ENCODE measurements at places on chromosomes 2 and 18.

GRCh38 chr2:182831101-182831500 is 35.3 kb downstream of the FRZB start:
- no peak for DNase-seq

- no peak for DNase-seq
These were observed 4.2 kb downstream of the SH3BP4 start for GRCh38 chr2:234955971-234956509.

DNA sequence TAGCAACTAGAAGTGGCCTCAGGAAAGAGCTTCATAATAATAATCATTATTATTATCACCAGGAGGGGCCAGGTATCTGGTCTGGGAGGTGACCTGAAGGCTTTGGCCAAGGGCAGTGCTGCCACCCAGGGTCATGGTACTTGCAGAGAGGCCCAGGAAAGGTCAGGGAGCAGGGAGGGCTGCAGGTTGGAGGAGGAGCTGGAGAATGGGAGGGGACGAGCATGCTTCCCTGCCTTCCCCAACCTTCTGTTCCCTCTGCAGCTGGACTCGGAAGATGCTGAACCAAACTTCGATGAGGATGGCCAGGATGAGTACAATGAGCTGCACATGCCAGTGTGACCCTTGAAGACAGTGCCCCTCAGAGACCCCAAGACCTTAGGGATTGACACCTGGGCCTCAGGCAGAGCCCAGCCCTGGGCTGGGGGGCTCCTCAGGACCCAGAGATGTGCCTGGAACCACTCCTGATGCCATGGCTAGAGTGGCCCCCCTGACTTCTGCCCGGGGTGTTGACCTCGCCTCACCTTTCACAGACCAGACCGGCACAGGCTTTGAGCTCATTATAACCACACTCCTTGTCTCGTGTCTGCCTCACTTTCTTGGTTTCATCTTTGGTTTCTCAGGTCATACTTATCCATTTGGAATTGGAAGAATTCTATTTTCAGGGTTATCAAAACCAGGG is 14.1 kb downstream of the SLC4A3 start:
- DNase-seq, result no peak

DNA sequence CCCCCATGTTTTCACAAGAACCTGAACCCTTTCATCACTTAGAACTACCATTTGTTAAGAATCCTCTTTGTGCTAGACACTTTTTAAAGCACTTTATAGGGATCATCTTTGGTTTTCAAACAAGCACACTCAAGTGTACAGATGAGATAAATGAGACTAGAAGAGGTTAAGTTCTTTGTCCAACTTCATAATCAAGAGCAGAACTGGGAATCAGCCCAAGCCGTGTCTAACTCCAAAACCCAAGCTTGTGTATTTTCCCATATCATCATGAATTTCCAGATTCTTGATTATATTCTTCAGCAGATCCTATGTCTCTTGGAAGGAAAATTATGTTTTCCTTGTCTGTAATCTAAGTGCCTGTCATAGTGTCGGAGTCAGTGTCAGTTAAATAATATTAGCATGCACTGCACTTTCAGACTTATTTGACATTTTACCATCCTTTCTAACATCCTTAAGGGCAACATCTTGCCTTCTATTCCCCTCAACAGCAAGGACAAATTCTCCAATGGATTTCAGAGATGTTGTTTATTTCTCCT is 123.0 kb upstream of the SETBP1 start:
- no peak for DNase-seq

DNA sequence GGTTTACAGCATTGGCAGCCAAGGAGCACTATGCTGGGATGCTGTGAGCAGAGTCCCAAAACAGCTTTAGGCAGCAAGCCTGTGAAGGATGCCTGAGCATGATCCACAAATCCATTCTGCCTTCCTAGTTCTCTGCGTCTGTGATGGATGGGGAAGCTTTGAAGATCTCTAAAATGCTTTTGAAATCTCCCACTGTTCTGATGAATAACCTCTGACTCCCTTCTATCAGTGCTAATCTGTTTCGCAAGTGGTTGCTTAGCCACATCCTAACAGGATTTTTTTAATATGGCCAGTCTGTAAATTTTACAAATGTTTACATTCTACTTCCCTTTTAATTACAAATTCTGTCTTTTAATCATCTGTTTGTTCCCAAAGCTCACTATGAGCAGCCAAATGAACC is 319.2 kb downstream of the GULP1 start:
- DNase-seq, result no peak

DNA sequence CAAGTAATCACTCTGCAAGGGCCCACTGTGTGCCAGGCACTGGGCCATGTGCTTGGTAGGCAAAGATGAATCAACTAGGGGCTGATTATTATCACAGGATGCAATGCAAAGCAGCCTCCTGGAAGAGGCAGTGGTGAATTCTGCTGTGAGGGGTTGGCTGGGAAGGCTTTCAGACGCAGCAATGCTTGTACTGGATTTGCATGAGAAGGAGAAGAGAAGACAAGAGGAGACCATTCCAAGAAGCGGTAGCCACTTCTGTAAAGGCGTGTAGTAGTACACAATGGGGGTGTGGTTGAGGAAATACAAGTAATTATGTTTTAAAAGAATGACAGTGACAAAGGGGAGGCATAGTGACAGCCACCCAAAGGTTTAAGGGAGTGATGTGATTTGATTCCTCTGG is 502.7 kb downstream of the PLCL1 start:
- DNase-seq, result no peak

GRCh38 chr2:28624793-28625701 is 126.6 kb upstream of the PPP1CB start:
- DNase-seq, result no peak

- no peak for DNase-seq
These were observed 533.4 kb upstream of the ID2 start for GRCh38 chr2:8148260-8149006.

- DNase-seq, result no peak
These were observed 17.7 kb downstream of the VPS54 start for GRCh38 chr2:64001382-64002101.

DNA sequence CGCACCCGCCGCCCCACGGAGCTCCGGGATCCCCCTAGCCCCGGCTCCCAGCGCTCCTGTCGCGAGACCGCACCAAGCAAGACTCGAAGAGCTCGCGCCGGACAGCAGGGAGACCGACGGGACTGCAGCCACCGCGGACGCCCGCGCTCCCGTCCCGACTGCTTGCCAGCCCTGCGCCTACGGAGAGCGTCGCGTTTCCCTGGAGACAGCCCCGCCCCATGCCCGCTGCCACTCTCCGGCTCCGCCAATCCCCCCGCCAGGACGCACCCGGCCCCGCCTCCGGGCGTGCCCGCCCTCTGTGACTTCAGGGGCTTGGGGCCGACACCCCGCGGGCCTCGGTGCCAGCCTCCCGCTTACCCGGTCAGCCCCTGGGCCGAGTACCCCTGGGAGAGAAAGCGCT is at the start of gene ANKMY1:
TSS of gene ANKMY1 (minus strand) at position 181 of the 400 bp plus-strand sequence. CDS start 653 bp downstream, outside the sequence.
- DNase-seq, result no peak

DNA sequence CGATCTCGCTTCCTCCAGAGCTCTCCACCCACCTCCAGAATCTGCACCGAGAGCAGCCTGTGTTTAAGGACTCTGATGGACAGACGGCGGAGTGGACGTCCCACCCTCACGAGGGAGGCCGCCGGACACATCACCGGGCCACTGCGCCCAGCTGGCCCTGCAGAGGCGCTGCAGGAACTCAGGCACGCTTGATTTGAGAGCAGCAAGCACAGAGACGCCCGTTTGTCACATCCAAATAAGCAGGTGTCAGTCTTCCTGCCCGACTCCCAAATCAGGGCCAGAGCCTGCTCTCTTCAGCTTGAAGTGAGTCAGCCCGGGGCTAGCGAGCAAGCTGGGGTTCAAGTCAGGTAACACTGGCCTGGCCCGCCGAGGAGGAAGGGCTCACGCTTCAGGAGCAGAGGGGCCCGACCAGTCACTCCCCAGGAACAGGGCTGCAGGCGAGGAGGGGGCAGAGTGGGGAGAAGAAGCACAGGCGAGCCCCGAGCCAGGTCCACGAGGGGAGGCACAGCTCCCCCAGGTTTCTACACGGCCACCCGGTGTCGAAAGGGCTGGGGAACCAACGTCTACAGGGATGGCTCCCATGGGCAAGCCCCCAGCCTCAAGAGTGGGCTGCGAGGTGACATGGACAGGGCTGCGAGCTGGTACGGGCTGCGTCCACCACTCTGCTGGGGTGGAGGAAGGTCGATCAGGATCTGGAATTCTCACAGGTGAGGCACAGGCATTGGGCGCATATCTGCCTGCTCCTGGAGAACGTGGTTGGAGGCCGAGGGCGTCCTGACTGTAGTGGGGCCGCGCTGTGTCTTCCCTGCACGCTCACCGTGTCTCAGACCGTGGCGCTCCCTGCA is 52.5 kb upstream of the CTDP1 start:
- no peak for DNase-seq

GRCh38 chr18:13608791-13609532 is 117.4 kb downstream of the FAM210A start:
- no peak for DNase-seq

DNA sequence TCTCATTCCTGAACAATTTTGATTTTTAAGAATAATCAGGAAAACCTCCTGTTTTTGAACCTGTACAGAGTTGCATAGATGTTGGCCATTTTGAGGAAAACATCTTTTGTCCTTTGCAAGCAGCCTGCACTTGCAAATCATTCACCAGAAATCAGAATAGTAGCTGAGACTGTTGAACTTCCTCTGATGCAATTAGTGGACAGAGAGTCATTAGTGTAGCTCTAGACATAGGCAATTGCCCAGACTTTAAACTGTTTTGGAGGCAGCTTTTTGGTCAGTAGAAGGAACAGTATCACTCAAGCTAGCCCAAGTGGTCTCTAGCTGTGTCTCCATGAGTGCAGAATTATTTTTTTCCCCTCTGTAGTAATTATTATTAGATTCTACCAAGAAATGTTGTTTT is 326.1 kb downstream of the PIK3C3 start:
- no peak for DNase-seq

DNA sequence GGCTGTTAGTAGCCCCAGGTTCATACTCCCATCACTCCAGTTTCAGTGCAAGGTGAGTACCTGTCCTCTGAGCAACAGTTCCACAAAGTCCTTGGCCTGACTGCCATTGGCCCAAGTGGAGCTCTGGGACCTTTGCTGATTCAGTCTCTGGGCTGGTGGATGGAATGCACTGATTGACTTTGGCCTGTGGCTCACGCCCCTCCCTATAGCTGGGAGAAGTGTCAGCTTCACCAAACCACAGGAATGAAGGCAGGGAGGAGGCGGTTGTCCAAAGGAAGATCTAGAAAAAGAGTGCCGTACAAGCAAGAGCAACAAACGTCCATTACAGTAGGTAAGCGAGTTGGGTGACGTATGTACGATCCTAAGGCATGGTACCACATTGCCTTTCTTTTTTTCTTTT is 34.0 kb downstream of the QPCT start:
- no peak for DNase-seq

DNA sequence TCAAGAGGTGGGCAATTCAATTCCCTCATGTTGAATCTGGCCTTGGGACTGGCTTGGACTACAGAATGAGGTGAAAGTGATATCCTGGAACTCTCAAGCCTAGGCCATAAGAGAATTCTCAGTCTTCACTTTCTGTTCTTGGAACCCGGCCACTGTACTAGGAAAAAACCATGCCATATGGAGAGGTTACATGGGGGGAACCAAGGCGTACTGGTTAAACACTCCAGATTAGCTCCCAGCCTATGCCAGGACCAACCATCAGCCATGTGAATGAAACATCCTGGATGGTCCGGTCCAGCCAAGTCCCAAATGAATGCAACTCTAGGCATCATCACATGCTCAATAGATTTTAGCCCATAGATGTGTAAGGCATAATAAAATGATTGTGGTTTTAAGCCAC is 56.4 kb downstream of the ZNF385B start:
- no peak for DNase-seq

DNA sequence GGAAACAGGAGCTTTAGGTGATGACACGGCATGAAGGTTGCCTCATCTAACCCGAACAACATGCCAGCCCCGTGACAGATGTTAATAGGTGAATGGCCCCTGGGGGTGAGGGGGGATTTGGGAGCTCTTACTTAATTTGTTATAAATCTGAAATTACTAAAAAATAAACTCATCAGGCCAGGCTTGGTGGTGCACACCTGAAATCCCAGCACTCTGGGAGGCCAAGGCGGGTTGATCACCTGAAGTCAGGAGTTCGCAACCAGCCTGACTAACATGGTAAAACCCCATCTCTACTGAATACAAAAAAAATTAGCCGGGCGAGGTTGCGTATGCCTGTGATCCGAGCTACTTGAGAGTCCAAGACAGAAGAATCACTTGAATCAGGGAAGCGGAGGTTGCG is 6.1 kb downstream of the STK25 start:
- no peak for DNase-seq

- no peak for DNase-seq
These were observed 139.6 kb upstream of the CTAGE1 start for GRCh38 chr18:22557168-22557941.

GRCh38 chr2:72362733-72363132 is 215.1 kb upstream of the CYP26B1 start:
- no peak for DNase-seq

- no peak for DNase-seq
These were observed 5.7 kb upstream of the WIPF1 start for GRCh38 chr2:174603280-174603679.

Data from stimulated activated CD8-positive, alpha-beta memory T cell treated with anti-CD3 and anti-CD28 coated beads, Interleukin-15, amount 100 ng/mL, for 24 hours (primary cell).